ENCODE measurements at places on chromosomes 12 and 14. TPM values are rescaled to one million over a fixed set of nuclear protein-coding genes. Genes with fewer than 3 reads are reported as not detected.

DNA sequence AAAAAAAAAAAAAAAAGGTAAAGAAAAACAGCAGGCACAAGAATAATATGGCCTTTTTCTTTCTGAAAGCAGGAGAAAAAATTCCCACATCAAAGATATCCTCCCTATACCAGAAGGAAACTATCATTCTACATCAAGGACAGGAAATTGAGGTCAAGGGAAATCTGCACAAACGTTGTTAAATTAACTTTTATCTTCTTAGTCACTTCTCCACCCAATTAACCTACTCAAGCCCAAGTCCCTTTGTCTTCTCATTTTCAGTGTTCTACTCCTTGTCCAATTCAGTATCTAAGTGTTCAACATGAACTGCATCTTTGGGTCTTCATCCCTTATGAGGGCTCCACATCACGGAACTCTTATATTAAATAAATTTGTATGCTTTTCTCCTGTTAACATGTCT is 15.7 kb downstream of the NDUFA12 start:
- H3K36me3 ChIP-seq, result peaks cover 27% of the 10 kb centered on the region
- no peak for DNase-seq
- no peaks in the 10 kb centered on the region for H3K27me3 ChIP-seq
- peaks cover 56% of the 10 kb centered on the region for H3K4me1 ChIP-seq
- H3K4me3 ChIP-seq, result peak overlapping the region; percentile 38

Gene CMA1
- total RNA-seq, result 2.1 TPM

- peaks cover 6% of the 10 kb centered on the region for H3K36me3 ChIP-seq
- H3K4me3 ChIP-seq, result no peak overlapping the region
- DNase-seq, result no peak
- no peaks in the 10 kb centered on the region for H3K27me3 ChIP-seq
- no peaks in the 10 kb centered on the region for H3K4me1 ChIP-seq
Measured at GRCh38 chr14:50173891-50174290, 57.5 kb downstream of the SOS2 start.

GRCh38 chr14:32738206-32738871 is 200.3 kb upstream of the NPAS3 start:
- no peaks in the 10 kb centered on the region for H3K27me3 ChIP-seq
- no peak overlapping the region for H3K4me3 ChIP-seq
- H3K36me3 ChIP-seq, result no peaks in the 10 kb centered on the region
- H3K4me1 ChIP-seq, result no peaks in the 10 kb centered on the region

DNA sequence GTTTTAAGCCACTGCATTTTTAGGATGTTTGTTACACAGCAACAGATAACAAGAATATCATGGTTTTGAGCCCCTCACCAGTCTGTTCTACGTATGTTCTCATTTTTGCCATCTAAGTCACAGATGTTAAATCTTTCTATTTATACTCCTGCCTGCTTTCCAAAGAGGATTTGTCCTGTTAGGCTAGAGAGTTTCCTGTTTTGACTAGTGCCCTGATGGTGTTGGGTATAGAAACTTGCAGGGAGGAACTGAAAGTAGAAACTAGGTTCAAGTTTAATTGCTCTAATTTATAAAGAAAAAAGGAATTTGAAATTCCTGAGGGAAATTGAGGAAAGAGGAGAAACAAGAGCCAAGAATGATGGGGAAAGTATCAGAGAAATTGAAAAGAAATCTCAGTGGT is 74.4 kb upstream of the COCH start:
- no peaks in the 10 kb centered on the region for H3K36me3 ChIP-seq
- no peaks in the 10 kb centered on the region for H3K4me1 ChIP-seq
- H3K27me3 ChIP-seq, result peaks cover 13% of the 10 kb centered on the region
- H3K4me3 ChIP-seq, result no peak overlapping the region
- no peak overlapping the region for H3K27ac ChIP-seq

DNA sequence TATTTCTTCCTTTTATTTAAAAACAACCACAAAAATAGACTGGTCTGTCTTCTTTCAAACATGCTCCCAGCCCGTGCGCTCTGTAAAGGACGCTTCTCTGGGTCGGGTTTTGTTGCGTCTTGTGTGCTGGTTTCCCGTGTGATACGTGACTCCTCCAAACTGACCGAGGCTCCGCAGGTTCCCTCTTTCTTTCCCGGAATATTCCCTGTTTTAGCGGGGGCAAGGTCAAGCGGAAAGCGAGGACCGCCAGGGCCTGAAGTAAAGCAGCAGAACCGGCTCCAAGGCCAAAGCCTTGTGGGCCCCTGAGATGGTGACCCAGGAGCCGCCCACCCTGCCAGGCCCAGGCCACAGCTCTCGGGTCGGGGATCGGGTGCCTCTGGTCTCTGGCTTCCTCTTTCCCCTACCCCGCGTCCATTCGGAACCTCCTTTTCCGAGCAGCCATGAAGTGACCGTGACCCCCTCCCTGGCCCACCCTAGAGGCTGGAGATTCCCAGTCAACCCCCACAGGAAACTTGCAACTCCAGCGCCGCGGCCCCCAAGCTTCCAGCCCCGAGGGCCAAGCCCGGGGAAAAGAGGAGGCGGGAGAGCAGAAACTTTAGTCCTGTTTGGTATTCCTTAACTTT is 885 bp upstream of the HOXC10 start:
- no peak overlapping the region for H3K27ac ChIP-seq
- no peak for DNase-seq

GRCh38 chr14:51337520-51337919 is 97.5 kb downstream of the TMX1 start:
- no peaks in the 10 kb centered on the region for H3K4me1 ChIP-seq
- no peak for DNase-seq
- H3K36me3 ChIP-seq, result no peaks in the 10 kb centered on the region
- no peak overlapping the region for H3K27ac ChIP-seq
- H3K27me3 ChIP-seq, result no peaks in the 10 kb centered on the region
- H3K4me3 ChIP-seq, result no peak overlapping the region

Gene KRT1
- not detected for total RNA-seq

- peak; percentile 89 for DNase-seq
- peaks cover 50% of the 10 kb centered on the region for H3K36me3 ChIP-seq
- H3K27ac ChIP-seq, result peak overlapping the region; percentile 91
- peaks cover 90% of the 10 kb centered on the region for H3K4me1 ChIP-seq
Measured at GRCh38 chr12:108568338-108569154, 6.2 kb downstream of the ISCU start.

DNA sequence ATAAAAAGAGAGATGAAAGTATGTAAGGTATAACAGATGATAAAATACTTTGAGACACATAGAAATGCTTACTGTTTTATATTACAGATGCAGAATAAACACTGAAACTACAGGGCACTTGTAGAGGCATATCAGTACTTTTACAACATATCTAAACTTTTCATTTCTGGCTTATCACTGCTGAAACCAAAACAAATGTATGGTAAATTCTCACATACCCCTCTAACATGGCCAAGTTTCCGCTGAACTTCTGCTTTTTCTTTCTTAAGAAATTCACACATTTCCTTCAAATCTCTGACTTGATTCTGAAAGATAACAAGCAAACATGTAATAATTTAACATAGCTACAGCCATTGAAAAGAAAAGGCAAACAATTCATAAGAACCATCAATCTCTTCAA is 33.3 kb upstream of the C12orf50 start:
- H3K4me3 ChIP-seq, result no peak overlapping the region
- peaks cover 3% of the 10 kb centered on the region for H3K4me1 ChIP-seq
- no peak overlapping the region for H3K27ac ChIP-seq
- H3K36me3 ChIP-seq, result peaks cover 23% of the 10 kb centered on the region
- H3K27me3 ChIP-seq, result no peaks in the 10 kb centered on the region

Gene LRRIQ1
- not detected for total RNA-seq

- H3K4me3 ChIP-seq, result peak overlapping the region; percentile 62
- H3K4me1 ChIP-seq, result peaks cover 19% of the 10 kb centered on the region
- H3K36me3 ChIP-seq, result no peaks in the 10 kb centered on the region
- H3K27me3 ChIP-seq, result no peaks in the 10 kb centered on the region
- peak; percentile 29 for DNase-seq
Measured at GRCh38 chr14:60183741-60184140, 18.5 kb upstream of the DHRS7 start.

GRCh38 chr14:63343878-63344277 is 25.1 kb upstream of the GPHB5 start:
- H3K27me3 ChIP-seq, result peaks cover 24% of the 10 kb centered on the region
- no peak overlapping the region for H3K27ac ChIP-seq
- H3K4me1 ChIP-seq, result no peaks in the 10 kb centered on the region
- no peak overlapping the region for H3K4me3 ChIP-seq

GRCh38 chr14:64711039-64711438 is 6.8 kb downstream of the PLEKHG3 start:
- DNase-seq, result no peak
- H3K4me3 ChIP-seq, result no peak overlapping the region
- H3K36me3 ChIP-seq, result no peaks in the 10 kb centered on the region
- peaks cover 5% of the 10 kb centered on the region for H3K27me3 ChIP-seq
- H3K27ac ChIP-seq, result no peak overlapping the region

DNA sequence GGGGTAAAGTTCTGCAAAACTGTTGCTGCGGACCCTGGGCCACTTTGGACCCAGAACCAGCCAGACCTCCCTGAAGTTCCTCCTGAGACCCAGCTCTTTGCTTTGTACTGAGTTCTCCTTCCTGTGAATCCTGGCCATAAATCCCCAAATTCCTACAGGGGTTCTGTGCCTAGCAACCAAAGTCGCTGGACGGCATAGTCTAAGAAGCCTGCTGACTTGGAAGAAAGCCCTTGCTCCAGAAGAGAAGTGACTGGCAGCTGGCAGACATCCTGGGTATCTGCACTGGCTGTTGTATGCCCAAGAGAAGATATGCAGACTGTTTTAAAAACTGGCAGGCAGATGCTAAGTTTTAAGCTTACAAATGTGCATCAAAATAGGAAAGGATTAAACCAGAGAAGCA is 99.9 kb upstream of the SLC24A4 start:
- H3K4me1 ChIP-seq, result no peaks in the 10 kb centered on the region
- H3K4me3 ChIP-seq, result no peak overlapping the region
- H3K27ac ChIP-seq, result no peak overlapping the region
- no peaks in the 10 kb centered on the region for H3K27me3 ChIP-seq
- no peak for DNase-seq

GRCh38 chr14:68328509-68328908 is 464.4 kb downstream of the ZFP36L1 start:
- no peak overlapping the region for H3K4me3 ChIP-seq
- no peaks in the 10 kb centered on the region for H3K27me3 ChIP-seq
- H3K27ac ChIP-seq, result no peak overlapping the region
- H3K36me3 ChIP-seq, result no peaks in the 10 kb centered on the region
- no peak for DNase-seq
- no peaks in the 10 kb centered on the region for H3K4me1 ChIP-seq

Gene WNT5B
- not detected for total RNA-seq

Gene C12orf56
- total RNA-seq, result not detected

Gene TAS2R43
- total RNA-seq, result 0.26 TPM

Gene CIDEB
- total RNA-seq, result 15.1 TPM

Gene PTPN21
- total RNA-seq, result 0.17 TPM

- peak overlapping the region; percentile 85 for H3K4me3 ChIP-seq
- DNase-seq, result peak; percentile 91
- H3K27me3 ChIP-seq, result no peaks in the 10 kb centered on the region
- peaks cover 56% of the 10 kb centered on the region for H3K4me1 ChIP-seq
- H3K27ac ChIP-seq, result peak overlapping the region; percentile 95
Measured at GRCh38 chr14:103334644-103335622, 896 bp downstream of the EIF5 start.

Gene DCAF11
- total RNA-seq, result 84.0 TPM

GRCh38 chr14:54674046-54674741 is 107.3 kb downstream of the SAMD4A start:
- peaks cover 1% of the 10 kb centered on the region for H3K36me3 ChIP-seq
- peaks cover 6% of the 10 kb centered on the region for H3K27me3 ChIP-seq

- DNase-seq, result peak; percentile 52
- H3K36me3 ChIP-seq, result peaks cover 21% of the 10 kb centered on the region
- no peak overlapping the region for H3K27ac ChIP-seq
- H3K4me1 ChIP-seq, result no peaks in the 10 kb centered on the region
- H3K4me3 ChIP-seq, result no peak overlapping the region
Measured at GRCh38 chr12:3658327-3659163, 94.4 kb downstream of the CRACR2A start.

- no peaks in the 10 kb centered on the region for H3K27me3 ChIP-seq
- H3K4me3 ChIP-seq, result no peak overlapping the region
- no peak for DNase-seq
Measured at GRCh38 chr12:8887285-8887715, 27.0 kb upstream of the PHC1 start.

- no peaks in the 10 kb centered on the region for H3K27me3 ChIP-seq
- H3K27ac ChIP-seq, result no peak overlapping the region
- H3K4me3 ChIP-seq, result no peak overlapping the region
- no peaks in the 10 kb centered on the region for H3K36me3 ChIP-seq
Measured at GRCh38 chr12:58765653-58766512, 154.4 kb downstream of the LRIG3 start.
